ENCODE measurements at places on chromosomes 12 and 14. TPM values are rescaled to one million over a fixed set of nuclear protein-coding genes. Genes with fewer than 3 reads are reported as not detected.
A peak's percentile ranks its signal among the peaks of the same experiment; 100 is the strongest.

TOGARAM1 gene
- 14.6 TPM for total RNA-seq

RFX4 gene
- not detected for total RNA-seq

DNA sequence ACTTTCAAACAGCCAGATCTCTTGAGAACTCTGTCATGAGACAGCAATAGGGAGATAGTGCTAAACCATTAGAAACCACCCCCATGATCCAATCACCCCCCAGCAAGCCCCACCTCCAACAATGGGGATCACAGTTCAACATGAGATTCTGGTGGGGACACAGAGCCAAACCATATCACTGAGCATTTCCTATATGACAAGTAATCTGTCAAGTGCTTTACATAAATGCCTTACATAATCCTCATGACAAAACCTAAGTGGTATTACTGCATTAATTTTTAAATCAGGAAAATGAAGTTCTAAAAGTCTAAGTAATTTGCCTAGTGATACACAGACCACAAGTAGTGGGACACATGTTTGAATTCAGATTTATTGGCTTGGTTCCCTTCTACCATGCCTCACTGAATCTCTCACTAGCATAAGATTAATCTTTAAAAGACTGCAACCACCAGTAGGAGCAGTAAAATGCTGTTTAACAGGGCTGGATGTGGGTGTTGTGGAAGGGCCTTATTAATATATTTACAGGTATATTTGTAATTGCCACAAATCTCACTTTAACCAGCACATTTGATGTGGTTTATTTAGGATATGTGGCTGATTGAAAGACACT, 323.1 kb upstream of the FBXO33 start:
- no peak overlapping the region for H3K27ac ChIP-seq
- no peak for DNase-seq
- H3K4me1 ChIP-seq = no peaks in the 10 kb centered on the region

DNA sequence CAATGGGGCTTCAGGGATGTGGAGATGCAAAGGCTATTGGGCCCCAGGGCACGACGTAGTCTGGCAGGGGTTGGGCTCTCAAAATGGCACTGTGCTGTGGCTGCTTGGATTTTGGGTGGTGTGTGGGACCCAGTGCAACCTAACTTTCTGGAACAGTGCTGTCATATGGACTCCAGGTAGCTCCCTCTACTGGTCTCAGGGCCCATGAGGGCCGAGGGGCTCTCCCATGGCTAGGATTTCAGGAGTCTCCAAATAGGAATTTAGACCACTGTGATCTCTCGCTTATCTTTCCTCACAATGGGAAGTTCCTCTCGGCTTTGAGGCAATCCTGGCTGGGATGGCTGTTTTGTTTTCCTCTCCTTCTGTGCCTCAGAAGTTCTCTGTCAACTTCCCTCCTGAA, 68.2 kb upstream of the MUCL1 start:
- no peaks in the 10 kb centered on the region for H3K4me1 ChIP-seq
- no peaks in the 10 kb centered on the region for H3K27me3 ChIP-seq
- H3K36me3 ChIP-seq = no peaks in the 10 kb centered on the region

DNA sequence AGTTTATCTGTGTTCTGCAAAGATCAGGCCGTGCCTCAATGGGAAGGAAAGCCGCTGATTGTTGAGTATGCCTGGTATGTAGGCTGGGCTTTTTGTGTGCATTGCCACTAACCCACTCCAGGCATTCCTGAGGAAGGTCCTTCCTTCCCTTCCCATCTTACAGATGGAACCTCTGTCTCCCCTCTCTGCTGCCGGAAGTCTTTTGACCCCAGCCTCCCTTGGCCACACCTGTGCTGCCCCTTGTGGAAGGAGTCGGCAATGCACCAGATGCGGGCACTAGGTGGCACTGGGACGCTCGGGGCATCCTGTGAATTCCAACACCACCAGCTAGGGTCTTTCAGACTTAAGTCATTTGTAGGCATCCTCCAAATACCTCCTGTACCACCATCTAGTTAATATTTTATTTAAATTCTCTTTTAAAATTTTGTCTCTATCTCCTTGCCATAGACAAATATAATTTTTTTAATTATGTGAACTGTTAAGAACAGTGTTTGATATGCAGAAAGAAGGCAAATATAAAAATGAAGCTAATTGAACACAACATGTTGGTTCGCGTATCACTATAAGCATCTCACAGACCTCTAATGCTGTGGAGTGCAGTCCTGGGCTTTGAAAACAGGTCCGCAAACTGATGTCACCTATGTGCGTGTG, 99.6 kb downstream of the RIN3 start:
- peak; percentile 66 for DNase-seq
- H3K27me3 ChIP-seq = no peaks in the 10 kb centered on the region

DNA sequence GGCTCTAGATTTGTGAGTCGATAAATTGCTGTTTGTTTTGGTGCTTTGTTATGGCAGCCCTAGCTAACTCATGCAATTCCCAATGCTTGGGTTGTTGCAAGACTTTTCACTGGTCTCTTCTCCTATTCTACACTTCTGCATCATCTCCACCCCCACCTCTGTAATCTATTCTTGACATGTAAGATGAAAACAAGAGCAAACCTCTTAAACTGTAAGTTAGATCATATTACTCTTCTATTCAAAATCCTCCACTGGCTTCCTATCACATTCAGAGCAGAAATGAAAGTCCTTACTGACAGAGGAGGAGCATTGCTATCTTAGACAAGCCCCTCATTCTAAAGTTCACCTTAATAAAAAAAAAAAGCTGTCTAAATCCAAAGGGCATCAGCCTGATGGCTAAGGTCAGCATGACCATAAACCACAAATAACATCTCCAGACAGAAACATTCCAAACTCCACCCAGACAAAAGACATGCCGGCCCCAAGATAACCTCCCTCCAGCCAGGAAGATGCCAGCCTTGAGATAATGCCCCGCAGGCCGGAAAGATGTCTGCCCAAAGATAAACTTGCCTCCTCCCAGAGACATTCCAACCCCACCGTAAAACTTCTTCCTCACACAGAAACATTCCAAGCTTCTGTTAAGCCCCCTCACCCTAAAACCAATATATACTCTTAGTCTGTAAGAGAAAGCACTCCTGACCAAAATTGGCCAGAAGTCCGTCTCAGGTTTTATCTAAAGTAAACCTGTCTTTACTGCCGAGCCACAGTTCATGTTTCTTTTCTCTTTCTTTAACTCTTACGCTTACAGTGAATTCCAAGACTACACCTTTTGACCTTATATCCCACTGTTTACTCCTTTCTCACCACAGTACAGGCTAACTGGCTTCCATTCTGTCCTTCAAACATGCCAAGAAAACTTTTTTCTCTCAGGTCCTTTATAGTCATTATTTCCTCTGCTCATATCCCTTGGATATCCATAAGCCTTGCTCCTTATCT, 308.9 kb downstream of the KCNH5 start:
- no peaks in the 10 kb centered on the region for H3K4me1 ChIP-seq
- no peaks in the 10 kb centered on the region for H3K36me3 ChIP-seq
- H3K27ac ChIP-seq = no peak overlapping the region
- no peak overlapping the region for H3K4me3 ChIP-seq
- H3K27me3 ChIP-seq = no peaks in the 10 kb centered on the region

DNA sequence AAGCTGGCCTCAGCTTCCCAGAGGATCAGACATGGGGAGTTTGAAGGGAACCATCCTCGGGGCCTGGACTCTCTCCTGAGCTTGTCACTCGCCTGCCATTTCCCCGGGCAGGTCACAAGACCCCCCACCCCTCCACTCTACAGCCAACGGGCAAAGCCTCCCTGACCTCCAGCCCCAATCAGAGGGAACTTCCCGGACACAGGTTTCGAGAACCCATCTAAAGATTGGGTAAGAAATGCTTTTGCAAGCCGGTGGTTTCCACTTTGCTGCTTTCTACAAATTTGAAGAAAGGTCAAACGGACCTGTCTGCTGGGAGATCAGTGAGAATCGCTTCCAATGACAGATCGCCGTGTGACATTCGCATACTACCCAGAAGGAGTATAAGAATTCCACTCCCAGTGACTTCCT, 89.6 kb downstream of the SCARB1 start:
- peak overlapping the region; percentile 23 for H3K27ac ChIP-seq
- H3K4me3 ChIP-seq = peak overlapping the region; percentile 32
- H3K36me3 ChIP-seq = no peaks in the 10 kb centered on the region
- peaks cover 28% of the 10 kb centered on the region for H3K4me1 ChIP-seq
- DNase-seq = no peak
- no peaks in the 10 kb centered on the region for H3K27me3 ChIP-seq

DNA sequence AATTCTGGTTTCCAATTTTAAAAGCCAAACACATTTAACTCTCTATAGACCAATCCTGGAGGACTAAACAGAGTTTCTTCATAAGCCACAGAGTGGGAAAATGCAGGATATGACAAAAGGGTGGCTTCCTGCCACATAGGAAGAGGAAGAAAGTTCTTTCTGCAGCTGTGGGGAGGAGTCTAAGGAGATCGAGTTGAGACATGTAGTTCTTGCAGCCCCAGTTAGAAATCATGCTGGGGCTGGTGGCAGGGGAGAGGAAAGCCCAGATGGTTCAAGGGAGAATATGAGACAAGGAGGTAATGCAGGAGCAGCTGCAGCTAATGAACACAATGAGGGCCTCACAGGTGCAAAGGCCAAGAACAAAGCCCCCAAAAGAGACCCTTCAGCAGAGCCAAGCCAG, 85.0 kb upstream of the ARID2 start:
- H3K27ac ChIP-seq = no peak overlapping the region
- H3K36me3 ChIP-seq = no peaks in the 10 kb centered on the region
- H3K4me1 ChIP-seq = peaks cover 4% of the 10 kb centered on the region
- H3K4me3 ChIP-seq = no peak overlapping the region

DNA sequence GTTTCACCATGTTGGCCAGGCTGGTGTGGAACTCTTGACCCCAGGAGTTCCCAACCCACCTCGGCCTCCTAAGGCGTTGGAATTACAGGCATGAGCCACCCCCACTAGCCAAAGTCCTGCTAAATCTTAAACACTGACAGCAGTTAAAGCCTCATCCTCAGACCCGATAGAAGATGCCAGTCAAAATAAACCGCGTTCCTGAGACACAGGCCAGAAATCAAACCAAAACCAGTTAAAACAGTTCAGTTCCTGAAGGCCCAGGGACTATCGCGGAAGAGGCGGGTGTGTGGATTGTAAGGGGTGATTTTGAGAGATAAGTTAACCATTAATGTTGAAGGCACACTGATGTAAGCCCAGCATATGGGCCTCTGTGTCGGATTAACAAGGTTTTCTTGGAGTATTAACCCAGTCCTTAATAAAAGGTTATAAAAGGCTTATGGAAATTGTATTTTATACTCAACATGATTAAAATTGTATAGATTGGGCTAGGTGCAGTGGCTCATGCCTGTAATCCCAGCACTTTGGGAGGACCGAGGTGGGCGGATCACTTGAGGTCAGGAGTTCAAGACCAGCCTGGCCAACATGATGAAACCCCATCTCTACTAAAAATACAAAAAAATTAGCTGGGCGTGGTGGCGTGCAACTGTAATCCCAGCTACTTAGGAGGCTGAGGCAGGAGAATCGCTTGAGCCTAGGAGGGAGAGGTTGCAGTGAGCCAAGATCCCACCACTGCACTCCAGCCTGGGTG, 18.7 kb upstream of the CDCA4 start:
- no peaks in the 10 kb centered on the region for H3K4me1 ChIP-seq
- H3K27ac ChIP-seq = no peak overlapping the region
- DNase-seq = no peak
- H3K27me3 ChIP-seq = no peaks in the 10 kb centered on the region

KRT80 gene
- total RNA-seq = 0.12 TPM

DNA sequence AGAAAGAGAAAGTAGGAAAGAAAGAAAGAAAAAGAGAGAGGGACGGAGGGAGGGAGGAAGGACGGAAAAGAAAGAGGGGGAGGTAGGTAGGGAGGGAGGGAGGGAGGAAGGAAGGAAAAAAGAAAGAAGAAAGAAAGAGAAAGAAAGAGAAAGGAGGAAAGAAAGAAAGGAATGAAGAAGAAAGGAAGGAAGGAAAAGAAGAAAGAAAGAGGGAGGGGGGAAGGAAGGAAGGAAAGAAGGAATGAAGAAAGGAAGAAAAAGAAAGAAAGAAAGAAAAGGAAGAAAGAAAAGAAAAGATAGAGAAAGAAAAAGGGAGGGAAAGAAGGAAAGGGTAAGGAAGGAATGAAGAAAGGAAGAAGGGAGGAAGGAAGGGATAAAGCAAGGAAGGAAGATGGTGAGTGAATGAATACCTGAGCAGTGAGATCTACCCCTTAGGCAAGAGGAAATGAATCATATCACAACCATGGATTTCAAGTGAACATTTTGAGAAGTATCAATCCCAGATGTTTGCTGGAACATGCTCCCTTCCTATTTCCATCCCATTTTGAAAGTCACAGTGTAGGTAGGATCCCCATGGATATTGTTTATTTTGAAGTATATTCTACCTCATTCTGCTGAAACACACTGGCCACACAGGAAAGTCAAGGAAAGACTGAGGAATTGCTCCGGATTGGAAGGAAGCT, 639.4 kb upstream of the TBX3 start:
- H3K4me1 ChIP-seq = no peaks in the 10 kb centered on the region
- no peaks in the 10 kb centered on the region for H3K27me3 ChIP-seq
- no peak overlapping the region for H3K4me3 ChIP-seq
- no peak overlapping the region for H3K27ac ChIP-seq
- no peaks in the 10 kb centered on the region for H3K36me3 ChIP-seq

All from T-cell (primary cell).